ENCODE measurements at places on chromosomes 6 and 20.

GRCh38 chr6:33241968-33242367 lies 29.7 kb downstream of the VPS52 start:
- DNase-seq, result no peak

GRCh38 chr6:167973148-167973885 lies 24.2 kb upstream of the KIF25 start:
- no peak for DNase-seq

- peak; percentile 2 for DNase-seq
These were observed 897 bp downstream of the CD2AP start for GRCh38 chr6:47478233-47479139.

GRCh38 chr6:18207438-18207837 lies 52.2 kb downstream of the KDM1B start:
- no peak for DNase-seq

GRCh38 chr6:169274781-169275180 lies 21.1 kb upstream of the THBS2 start:
- DNase-seq, result no peak

DNA sequence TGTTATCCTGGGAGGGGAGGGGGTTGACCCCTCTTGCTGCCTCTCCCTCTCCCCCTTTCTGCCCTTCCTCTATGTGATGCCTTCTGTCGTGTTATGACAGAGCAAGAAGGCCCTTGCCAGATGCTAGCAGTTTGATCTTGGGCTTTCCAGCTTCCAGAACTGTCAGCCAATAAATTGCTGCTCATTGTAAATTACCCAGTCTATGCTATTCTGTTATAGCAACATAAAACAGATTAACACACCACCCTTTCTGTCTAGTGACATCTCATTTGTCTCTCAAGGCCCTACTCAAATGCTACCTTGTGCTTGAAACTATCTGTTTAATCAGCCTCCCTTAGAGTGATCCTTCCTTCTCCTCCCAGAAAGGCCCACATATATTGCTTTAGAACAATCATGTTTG lies 16.4 kb upstream of the MAP3K4 start:
- DNase-seq, result no peak

DNA sequence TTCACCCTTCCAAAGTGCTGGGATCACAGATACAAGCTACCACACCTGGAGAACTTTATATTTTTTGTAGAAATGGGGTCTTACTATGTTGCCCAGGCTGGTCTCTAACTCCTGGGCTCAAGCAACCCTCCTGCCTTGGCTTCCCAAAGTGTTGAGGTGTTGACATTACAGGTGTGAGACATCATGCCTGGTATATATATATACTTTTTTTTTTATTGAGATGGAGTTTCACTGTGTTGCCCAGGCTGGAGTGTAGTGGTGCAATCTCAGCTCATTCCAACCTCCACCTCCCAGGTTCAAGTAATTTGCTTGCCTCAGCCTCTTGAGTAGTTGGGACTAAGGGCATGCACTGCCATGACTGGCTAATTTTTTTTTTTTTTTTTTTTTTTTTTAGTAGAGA lies 5.4 kb downstream of the FKBP5 start:
- no peak for DNase-seq

DNA sequence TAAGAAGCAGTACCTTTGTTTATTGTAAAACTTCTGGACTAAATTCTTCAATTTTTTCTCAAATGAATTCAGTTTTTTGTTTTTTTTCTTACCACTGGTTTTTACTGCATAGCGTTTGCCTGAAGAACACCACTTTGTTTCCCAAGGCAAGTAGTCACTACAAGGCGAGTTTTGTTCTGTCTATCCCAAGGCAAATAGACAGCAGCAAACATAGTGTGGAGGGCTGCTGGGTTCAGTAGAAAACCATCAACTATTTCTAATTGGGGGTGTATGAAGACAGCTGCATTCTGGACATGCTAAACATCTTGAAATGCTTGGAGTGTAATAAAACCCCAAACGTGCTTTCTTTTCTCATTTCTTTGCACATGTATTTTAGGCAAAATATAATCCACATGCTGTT lies 197.4 kb downstream of the ESR1 start:
- DNase-seq, result no peak

GRCh38 chr6:3841066-3841454 lies 8.1 kb upstream of the FAM50B start:
- no peak for DNase-seq

DNA sequence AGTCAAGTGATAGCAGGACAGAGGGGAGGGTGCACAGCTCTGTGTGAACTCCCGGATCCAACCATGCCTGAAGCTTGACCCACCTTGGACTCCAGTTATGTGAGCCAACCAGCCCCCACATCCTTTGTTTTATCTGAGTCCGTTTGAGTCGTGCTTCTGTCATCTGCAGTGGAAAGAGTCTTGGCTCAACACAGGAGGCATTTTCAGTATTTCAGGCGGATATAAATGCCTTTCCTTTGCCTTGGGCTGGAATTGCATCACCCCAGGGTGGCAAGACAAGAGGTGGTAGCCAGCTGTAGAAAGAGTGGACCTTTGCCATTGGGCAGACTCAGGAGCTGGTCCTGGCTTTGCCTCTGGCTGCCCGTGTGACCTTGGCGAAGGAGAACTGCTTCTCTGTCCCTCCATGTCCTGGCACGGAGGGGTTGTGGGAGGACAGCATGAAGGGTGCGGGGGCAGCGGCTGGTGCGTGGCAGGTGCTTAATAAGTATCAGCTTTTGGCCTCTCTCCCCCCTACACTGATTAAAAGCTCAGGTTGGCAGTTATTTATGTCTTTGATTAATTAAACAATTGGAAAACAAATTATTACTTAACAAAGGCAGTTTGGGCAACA lies 42.6 kb upstream of the APCDD1L start:
- no peak for DNase-seq

GRCh38 chr6:79570129-79571029 lies 33.1 kb upstream of the LCA5 start:
- no peak for DNase-seq

DNA sequence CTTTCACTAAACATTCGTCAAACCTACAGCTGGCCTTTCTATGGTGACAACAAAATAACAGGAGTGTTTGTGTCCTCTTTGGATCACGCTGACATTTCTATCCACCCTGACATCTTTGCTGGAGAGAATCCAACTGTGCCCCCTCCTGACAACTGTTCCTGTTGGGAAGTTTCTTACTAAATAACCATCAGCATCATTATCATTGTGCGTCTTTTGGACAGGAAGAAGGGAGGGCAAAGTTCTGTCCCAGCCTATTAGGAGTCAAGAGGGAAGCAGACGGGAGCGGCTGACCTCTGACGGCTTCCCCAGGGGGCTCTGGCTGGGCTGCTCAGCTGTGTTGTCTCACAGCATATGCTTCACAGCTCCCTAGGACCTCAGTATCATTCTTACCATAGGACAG lies 195.9 kb upstream of the SULF2 start:
- DNase-seq, result no peak

DNA sequence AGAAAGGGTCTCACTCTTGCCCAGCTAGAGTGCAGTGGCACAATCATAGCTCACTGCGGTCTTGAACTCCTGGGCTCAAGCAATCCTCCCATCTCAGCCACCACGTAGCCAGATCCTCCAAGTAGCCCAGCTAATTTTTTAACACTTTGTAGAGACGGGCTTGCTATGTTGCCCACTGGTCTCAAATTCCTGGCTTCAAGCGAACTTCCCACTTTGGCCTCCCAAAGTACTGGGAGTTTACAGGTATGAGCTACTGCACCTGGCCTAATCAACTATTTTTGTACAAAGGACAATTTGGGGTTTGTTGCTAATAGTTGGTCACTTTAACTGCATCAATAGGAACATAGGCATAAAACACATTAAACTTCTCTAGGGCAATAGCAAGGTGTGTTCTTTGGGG lies 29.9 kb upstream of the SYNCRIP start:
- no peak for DNase-seq

DNA sequence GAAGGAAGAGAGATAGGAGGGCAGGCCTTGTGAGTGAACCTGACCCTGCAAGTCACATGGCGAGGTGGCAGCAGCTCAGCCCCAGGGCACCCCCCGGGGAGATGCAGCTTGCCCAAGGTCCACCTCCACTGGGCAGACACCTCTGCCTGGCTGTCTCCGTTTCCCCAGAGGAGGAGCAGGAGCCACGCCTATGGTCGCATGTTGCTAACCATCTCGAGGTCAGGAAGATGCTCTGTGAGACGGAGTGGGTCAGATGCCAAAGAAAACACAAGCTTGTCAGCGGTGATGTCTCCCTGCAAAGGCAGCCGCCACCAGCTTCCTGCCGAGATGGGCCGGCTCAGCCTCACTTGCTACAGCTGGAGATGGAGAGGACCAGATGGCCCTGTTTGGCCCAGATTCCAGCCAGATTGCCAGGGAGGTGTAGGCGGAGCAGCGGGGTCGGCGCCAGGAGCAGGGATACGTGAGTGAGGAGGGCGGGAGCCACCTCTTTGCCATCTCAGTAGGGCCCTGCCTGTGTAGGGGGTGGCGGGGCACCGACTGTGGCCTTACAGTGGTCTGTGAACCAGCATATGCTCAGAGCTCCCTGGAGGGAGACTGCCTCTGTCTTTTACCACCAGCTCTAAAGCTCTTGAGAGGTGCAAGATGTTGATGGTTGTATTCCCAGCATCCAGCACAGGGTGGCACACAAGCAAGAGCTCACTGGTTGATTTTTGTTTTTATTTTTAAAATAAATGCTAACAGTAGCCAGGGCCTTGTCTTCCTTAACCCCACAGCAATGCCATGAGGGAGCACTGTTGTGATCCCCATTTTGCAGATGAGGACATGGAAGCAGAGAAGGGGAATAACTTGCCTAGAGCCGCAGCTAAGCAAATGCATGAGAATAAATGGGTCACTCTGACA lies 42.9 kb upstream of the FAM83D start:
- DNase-seq, result peak; percentile 98

- no peak for DNase-seq
These were observed 370.8 kb upstream of the JAG1 start for GRCh38 chr20:11044561-11044960.

DNA sequence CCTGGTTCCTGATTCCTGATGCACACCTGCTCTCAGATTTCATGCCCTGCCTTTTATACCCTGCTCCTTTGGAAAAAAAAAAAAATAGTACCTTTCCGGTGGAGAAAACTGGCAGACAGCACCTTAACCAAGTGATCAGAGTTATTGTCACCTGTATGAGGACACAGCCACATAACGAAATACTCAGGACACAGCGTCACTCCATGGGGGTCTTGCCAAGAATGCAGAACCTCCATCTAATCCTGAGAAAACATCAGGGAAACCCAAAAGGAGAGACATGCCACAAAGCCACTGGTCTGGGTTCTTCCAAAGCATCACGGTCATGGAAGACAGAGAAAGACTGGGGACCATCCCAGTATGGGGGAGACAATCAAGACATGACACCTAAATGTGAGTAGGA lies 29.1 kb downstream of the BFSP1 start:
- DNase-seq, result no peak

DNA sequence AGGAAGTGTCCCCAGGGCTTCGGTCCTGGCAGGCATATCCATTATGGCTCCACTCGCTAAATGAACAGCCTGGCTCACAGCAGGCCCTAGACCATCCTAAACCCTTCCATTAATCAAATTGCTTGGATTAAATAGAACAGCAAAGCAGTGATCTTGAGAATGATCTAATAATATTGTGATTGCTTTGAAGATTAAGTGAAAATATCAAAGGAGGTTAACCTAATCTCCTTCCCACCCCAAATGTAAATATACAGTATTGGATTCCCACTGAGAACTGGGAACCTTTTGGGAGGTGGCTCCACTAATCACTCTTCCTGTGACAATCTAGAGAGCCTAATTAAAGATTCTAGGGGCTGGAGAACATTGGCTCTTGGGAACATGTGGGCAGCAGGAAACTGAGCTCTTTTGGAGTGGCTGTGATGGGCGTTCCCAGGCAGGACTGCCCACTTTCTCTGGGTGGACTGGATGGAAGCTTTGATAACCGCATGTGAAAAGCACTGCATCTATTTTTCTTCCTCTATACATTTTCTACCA lies 68.3 kb upstream of the FRMD1 start:
- peak; percentile 99 for DNase-seq

- no peak for DNase-seq
These were observed 125.8 kb downstream of the C6orf118 start for GRCh38 chr6:165183496-165184140.

DNA sequence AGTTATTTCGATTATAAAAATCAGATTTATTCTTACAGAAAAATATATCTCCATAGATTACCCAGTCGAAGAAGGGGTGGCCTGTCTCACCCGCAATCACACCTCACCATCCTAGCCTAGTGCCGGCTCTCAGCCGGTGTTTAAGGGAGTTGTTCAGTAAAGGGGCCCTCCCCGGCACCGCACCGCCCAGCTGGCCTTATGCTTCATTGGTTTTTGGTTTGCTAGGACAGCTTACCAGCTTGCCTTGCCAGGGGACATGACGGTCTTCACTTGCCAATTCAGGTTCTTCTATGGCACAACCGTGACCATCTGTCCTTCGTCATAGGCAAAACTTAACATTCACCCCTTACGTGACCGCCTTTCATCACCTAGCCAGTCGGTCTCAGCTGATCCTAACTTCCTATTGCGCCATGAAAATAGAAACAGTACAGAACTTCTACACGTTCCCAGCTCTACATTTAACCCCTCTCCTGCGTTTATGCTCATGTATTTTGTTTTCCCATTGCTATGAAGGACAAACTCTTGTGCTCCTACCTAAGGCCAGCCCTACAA lies 44.7 kb upstream of the SLC22A16 start:
- no peak for DNase-seq

DNA sequence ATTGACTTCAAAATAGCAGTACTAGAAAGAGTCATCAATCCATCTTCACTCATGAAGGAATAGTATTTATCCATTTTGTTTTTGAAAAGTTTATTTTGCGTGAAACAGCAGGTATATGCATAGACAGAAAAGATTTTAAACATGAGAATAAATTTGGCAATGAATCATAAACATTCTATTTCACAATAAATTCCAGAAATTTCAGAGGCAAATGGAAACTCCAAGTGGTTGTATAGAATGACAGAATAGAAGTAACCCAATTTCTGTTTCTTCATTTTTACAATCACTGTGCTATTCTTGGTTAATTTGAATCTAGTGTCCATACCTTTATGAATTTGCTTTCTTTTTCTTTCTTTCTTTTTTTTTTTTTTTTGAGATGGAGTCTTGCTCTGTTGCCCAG lies 173.0 kb upstream of the ECI2 start:
- DNase-seq, result no peak

GRCh38 chr6:45507186-45507585 lies 129.5 kb upstream of the SUPT3H start:
- DNase-seq, result no peak

DNA sequence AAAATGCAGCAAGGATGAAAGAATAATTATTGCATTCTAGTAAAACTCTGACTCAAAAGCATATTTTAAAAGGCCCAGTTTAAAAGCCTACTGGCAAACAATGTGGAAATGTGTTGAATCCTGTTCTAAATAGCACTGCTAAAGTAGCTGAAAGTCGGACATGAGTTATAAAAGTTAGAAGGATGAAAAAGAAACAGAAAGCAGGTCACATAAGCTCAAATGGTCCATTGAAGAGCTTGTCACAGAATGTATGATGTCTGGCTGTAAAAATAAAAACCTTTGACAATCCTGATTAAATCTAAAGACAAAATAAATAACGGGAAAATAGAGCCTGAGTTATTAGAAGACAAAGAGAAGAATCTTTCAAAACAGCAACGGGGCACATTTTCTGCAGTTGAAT lies 218.6 kb upstream of the UFL1 start:
- DNase-seq, result no peak

- DNase-seq, result no peak
These were observed 8.2 kb downstream of the PPP1R14C start for GRCh38 chr6:150150821-150151646.

Measured in NCI-H524 treated with DMSO at 0.1 percent for 48 hours (cell line).